ENCODE measurements at places on chromosomes 2 and 18. TPM values are rescaled to one million over a fixed set of nuclear protein-coding genes. Genes with fewer than 3 reads are reported as not detected.

- no peaks in the 10 kb centered on the region for H3K27me3 ChIP-seq
- no peaks in the 10 kb centered on the region for H3K36me3 ChIP-seq
- H3K27ac ChIP-seq = no peak overlapping the region
- no peaks in the 10 kb centered on the region for H3K4me1 ChIP-seq
- H3K4me3 ChIP-seq = no peak overlapping the region
These were observed 31.5 kb downstream of the ACSL3 start for GRCh38 chr2:222892321-222892720.

DNA sequence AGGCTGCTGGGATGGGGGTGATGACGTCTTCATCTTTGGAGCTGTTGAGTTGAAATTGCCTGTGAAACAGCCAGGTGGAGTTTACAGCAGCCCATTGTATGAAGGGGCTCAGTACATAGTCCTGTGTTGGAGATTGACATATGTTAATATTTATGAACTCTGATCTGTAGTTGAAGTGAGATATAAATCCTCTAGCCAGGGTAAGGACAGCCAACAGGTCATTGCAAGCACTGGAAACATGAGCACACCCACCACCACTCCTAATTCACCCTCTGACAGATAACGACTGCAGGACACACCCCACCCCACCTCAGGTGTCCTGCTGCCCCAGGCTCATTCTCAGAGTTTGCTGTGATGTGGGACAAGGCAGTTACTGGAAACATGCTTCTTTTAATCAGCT lies 112.4 kb upstream of the TRIB2 start:
- no peaks in the 10 kb centered on the region for H3K4me1 ChIP-seq
- H3K36me3 ChIP-seq = no peaks in the 10 kb centered on the region
- DNase-seq = no peak

DNA sequence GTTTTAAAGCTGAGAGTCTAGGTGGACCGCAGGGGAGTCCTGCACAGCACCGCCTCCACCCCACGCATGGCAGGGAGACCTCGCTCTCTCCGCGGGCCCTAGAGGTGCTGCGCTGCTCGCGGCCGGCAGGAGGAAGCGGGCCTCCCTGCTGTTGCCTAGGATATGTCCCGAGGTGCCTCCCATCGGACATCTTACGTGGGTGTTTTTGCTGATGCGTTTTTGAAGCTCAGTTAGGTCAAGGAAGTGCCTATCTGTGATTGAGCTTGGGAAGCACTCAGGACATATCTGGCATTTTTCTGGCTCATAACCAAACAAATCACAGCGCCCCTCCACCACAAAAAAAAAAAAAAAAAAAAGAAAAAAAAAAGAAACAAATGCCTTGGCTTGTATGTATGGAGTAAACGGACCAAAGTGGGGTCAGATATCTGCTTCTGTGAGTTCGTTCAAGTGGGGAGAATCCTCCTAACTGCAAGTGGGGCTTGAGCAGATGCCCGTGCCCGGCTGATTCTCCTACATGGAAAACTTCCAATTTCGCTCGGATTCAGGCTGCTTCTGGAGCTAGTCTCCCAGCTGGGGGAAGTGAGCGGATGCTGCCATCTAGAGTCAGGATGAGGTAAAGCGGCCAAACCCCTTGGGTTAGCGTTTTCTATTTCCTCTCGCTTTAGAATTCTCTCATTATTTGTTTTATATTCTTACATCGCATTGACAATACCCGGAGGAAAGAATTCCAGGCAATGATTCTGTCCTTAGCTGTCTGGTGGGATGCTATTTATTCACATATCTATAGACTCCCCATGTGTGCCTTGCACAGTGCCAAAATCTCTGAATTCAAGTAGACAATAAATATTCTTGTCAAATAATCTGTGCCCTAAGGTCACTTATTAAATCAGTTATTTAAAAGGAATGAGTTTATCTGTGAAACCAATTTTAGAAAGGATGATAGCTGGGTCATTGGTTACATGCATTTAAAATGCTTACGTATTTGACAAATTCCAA lies 95.3 kb downstream of the CD8B2 start:
- H3K36me3 ChIP-seq = no peaks in the 10 kb centered on the region
- H3K4me3 ChIP-seq = no peak overlapping the region
- H3K27me3 ChIP-seq = peaks cover 55% of the 10 kb centered on the region
- H3K4me1 ChIP-seq = peaks cover 17% of the 10 kb centered on the region

- no peak overlapping the region for H3K27ac ChIP-seq
- H3K4me1 ChIP-seq = no peaks in the 10 kb centered on the region
- H3K27me3 ChIP-seq = no peaks in the 10 kb centered on the region
- H3K4me3 ChIP-seq = no peak overlapping the region
These were observed 10.1 kb upstream of the GAD1 start for GRCh38 chr2:170806548-170806947.

DNA sequence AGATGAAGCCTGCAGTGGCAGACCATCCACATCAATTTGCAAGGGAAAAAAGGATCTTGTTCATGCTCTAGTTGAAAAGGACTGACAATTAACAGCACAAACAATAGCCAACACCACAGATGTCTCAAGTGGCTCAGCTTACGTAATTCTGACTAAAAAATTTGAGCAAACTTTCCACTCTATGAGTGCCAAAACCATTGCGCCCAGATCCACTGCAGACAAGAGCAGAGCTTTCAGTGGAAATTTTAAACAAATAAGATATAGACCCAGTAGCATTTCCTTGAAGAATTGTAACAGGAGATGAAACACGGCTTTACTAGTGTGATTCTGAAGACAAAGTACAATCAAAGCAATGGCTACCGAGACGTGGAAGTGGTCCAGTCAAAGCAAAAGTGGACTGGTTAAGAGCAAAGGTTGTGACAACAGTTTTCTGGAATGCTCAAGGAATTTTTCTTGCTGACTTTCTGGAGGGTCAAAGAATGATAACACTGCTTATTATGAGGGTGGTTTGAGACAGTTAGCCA lies 12.0 kb upstream of the ZNF396 start:
- H3K4me3 ChIP-seq = no peak overlapping the region
- DNase-seq = no peak
- no peaks in the 10 kb centered on the region for H3K36me3 ChIP-seq
- no peaks in the 10 kb centered on the region for H3K27me3 ChIP-seq
- H3K4me1 ChIP-seq = no peaks in the 10 kb centered on the region

GRCh38 chr2:43764086-43764705 lies 9.6 kb upstream of the DYNC2LI1 start:
- no peak overlapping the region for H3K27ac ChIP-seq
- H3K4me3 ChIP-seq = no peak overlapping the region
- H3K4me1 ChIP-seq = no peaks in the 10 kb centered on the region
- DNase-seq = no peak

GRCh38 chr18:57026316-57026715 lies 120.6 kb upstream of the BOD1L2 start:
- H3K36me3 ChIP-seq = peaks cover 7% of the 10 kb centered on the region
- H3K27ac ChIP-seq = no peak overlapping the region
- no peak for DNase-seq

- H3K4me3 ChIP-seq = no peak overlapping the region
- no peaks in the 10 kb centered on the region for H3K27me3 ChIP-seq
- no peak overlapping the region for H3K27ac ChIP-seq
These were observed 54.3 kb downstream of the PLCL1 start for GRCh38 chr2:197858607-197859140.

GRCh38 chr2:191659198-191659597 lies 18.7 kb upstream of the NABP1 start:
- DNase-seq = no peak
- no peak overlapping the region for H3K4me3 ChIP-seq
- H3K27me3 ChIP-seq = no peaks in the 10 kb centered on the region
- H3K36me3 ChIP-seq = no peaks in the 10 kb centered on the region

DNA sequence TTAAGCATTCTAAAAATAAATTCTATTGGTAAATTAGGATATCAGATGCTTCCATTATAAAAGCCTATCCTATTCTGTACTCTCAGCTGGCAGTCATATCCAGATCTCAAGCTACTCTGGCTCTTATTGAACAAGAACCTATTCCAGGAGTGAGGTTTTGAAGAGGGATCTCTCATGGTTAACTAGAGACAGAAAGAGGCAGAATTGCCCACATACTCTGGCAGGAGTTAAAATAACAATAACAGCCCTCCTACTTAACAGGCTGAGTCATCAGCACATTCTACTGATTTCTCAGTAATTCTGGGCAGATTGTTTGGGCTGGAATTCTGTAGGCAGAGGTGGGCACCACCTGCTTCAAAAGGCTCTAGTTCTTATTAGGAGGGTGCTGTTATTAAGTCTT lies 142.0 kb upstream of the UNC80 start:
- no peaks in the 10 kb centered on the region for H3K36me3 ChIP-seq
- no peak overlapping the region for H3K4me3 ChIP-seq
- no peak for DNase-seq
- no peaks in the 10 kb centered on the region for H3K4me1 ChIP-seq
- H3K27me3 ChIP-seq = no peaks in the 10 kb centered on the region

- no peak for DNase-seq
- H3K36me3 ChIP-seq = no peaks in the 10 kb centered on the region
- no peaks in the 10 kb centered on the region for H3K4me1 ChIP-seq
- H3K27ac ChIP-seq = no peak overlapping the region
- H3K4me3 ChIP-seq = no peak overlapping the region
These were observed 24.0 kb downstream of the ZNF385B start for GRCh38 chr2:179837408-179837807.

GRCh38 chr2:107336526-107336925 lies 450.6 kb upstream of the ST6GAL2 start:
- no peak overlapping the region for H3K27ac ChIP-seq
- no peak overlapping the region for H3K4me3 ChIP-seq
- DNase-seq = no peak
- H3K36me3 ChIP-seq = no peaks in the 10 kb centered on the region
- no peaks in the 10 kb centered on the region for H3K27me3 ChIP-seq

DNA sequence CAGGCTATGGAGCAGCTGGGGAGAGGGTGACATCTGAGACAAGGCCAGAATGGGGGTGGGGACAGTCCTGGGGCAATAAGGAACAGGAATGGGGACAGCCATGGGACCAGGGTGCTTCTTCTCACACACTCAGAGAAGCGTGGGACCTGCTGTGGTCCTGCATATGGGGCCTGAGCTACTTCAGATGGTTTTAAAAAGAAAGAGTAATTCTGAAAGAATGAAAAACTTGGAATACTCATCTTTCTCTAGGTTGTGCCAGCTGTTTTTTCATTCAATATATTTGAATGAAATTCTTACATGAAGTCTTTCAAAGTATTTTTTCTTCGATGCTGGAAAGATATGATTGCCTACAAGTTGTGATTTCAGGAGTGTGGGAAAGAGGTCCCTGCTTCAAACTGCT lies 227.5 kb upstream of the APCDD1 start:
- H3K4me3 ChIP-seq = no peak overlapping the region
- no peak for DNase-seq
- no peaks in the 10 kb centered on the region for H3K36me3 ChIP-seq
- no peaks in the 10 kb centered on the region for H3K27me3 ChIP-seq
- H3K4me1 ChIP-seq = no peaks in the 10 kb centered on the region
- H3K27ac ChIP-seq = no peak overlapping the region

DNA sequence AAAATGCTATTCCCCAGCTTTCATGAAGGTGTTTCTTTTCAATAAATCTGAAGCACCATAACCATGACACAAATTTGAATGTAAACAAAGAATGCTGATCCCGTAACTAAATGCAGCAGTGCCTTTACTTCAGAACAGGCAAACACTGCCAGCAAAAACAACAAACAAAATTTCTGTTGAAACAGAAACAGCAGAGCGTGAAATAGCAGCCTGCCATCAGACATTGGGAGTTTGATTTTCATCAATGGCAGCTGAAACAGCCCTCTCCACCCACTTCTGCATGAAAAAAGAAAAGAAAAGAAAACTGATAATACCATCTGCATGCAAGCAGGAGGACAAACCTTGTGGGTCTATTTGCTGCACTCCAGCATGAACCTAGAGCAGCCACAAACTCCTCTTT lies 128.3 kb downstream of the CDH2 start:
- DNase-seq = no peak
- no peak overlapping the region for H3K4me3 ChIP-seq
- H3K36me3 ChIP-seq = no peaks in the 10 kb centered on the region
- no peaks in the 10 kb centered on the region for H3K4me1 ChIP-seq
- no peak overlapping the region for H3K27ac ChIP-seq

DNA sequence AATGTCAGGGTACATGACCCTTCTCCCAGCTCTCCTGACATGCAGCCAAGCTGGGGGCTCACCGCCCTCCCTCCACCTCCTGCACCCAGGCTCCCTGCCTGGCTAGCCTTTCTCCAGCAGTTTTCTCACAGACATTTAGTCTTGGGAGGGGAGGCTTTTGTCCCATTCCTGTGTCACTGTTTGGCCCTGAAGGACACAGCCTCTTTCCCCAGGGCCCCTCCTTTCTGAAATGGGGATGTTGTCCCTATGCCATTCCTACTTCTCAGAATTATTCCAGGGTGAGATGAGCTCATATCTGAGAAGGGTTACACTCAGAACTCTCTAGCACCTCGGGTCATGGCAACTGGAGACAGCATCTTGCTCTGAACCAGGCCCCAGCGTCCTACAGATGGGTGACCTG lies 47.3 kb upstream of the MRPL33 start:
- no peaks in the 10 kb centered on the region for H3K36me3 ChIP-seq
- H3K27me3 ChIP-seq = peaks cover 9% of the 10 kb centered on the region
- H3K4me3 ChIP-seq = no peak overlapping the region
- no peak for DNase-seq
- H3K27ac ChIP-seq = no peak overlapping the region

GRCh38 chr18:12048827-12049175 lies 44.8 kb upstream of the ANKRD62 start:
- H3K36me3 ChIP-seq = no peaks in the 10 kb centered on the region
- H3K4me1 ChIP-seq = no peaks in the 10 kb centered on the region
- no peaks in the 10 kb centered on the region for H3K27me3 ChIP-seq
- no peak overlapping the region for H3K4me3 ChIP-seq
- no peak overlapping the region for H3K27ac ChIP-seq
- DNase-seq = no peak

DNA sequence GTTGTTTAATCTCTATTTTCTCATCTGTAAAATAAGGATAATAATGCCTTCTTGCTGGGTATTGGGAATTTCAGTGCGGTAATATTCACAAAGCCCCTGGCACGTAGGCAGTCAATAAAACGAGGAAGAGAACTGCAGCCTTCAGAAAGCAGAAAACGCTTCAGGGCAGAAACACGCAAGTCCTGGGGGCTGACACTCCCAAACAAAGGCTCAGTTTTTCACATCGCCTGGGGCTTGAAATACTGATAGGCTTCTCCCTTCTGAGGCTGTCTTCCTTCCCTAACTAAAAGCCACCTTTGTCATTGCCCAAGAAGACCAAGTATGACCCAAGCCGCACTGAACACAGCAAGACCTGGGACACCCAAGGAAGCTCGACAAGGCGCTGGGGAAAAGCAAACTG lies 32.4 kb downstream of the TMEM177 start:
- no peak overlapping the region for H3K4me3 ChIP-seq
- H3K27me3 ChIP-seq = no peaks in the 10 kb centered on the region
- H3K4me1 ChIP-seq = no peaks in the 10 kb centered on the region
- no peak overlapping the region for H3K27ac ChIP-seq
- DNase-seq = no peak
- H3K36me3 ChIP-seq = no peaks in the 10 kb centered on the region

Gene LRATD1
- polyA plus RNA-seq = 9.4 TPM

Gene FEV
- 0.02 TPM for polyA plus RNA-seq

Gene RAMP1
- 32.7 TPM for polyA plus RNA-seq

Gene TMEM37
- polyA plus RNA-seq = 4.9 TPM

Gene ZBTB7C
- polyA plus RNA-seq = 0.73 TPM

Gene VAMP8
- polyA plus RNA-seq = 433 TPM

Gene TNFRSF11A
- polyA plus RNA-seq = 3.6 TPM

Measured in thymus (tissue), 14 donors.